ENCODE measurements at places on chromosomes 16 and 17. TPM values are rescaled to one million over a fixed set of nuclear protein-coding genes. Genes with fewer than 3 reads are reported as not detected.
A peak's percentile ranks its signal among the peaks of the same experiment; 100 is the strongest.

- no peaks in the 10 kb centered on the region for H3K36me3 ChIP-seq
- no peak overlapping the region for H3K27ac ChIP-seq
- H3K4me3 ChIP-seq: no peak overlapping the region
- DNase-seq: no peak
- no peaks in the 10 kb centered on the region for H3K27me3 ChIP-seq
Observed at GRCh38 chr17:64016231-64016784, 4.1 kb downstream of the ICAM2 start.

GRCh38 chr17:5282642-5283217 lies 646 bp downstream of the RABEP1 start:
- no peaks in the 10 kb centered on the region for H3K4me1 ChIP-seq
- H3K27ac ChIP-seq: no peak overlapping the region
- H3K36me3 ChIP-seq: no peaks in the 10 kb centered on the region

- H3K27me3 ChIP-seq: no peaks in the 10 kb centered on the region
- H3K4me1 ChIP-seq: peaks cover 37% of the 10 kb centered on the region
- H3K27ac ChIP-seq: peak overlapping the region; percentile 67
- H3K4me3 ChIP-seq: no peak overlapping the region
Observed at GRCh38 chr17:72514321-72514861, 393.6 kb downstream of the SOX9 start.

DNA sequence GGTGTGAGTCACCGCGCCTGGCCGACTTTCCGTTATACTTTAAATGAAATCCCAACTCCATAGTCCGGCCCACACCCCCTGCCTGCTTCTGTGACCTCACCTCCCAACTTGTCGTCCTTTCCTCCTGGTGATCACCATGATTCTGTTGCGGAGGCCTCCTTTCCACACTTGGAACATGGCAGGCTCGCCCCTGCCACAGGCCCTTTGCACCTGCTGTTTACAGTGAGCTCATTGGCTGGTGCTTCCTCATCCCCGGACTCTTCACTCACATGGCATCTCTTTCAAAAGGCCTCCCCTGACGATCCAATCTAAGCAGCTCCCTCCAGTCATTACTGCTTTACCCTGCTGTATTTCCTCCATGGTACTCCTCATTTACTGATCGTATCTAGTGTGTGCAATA lies 64.6 kb downstream of the RAP1GAP2 start:
- H3K4me1 ChIP-seq: peaks cover 17% of the 10 kb centered on the region
- H3K36me3 ChIP-seq: no peaks in the 10 kb centered on the region
- H3K27me3 ChIP-seq: no peaks in the 10 kb centered on the region
- no peak for DNase-seq

DNA sequence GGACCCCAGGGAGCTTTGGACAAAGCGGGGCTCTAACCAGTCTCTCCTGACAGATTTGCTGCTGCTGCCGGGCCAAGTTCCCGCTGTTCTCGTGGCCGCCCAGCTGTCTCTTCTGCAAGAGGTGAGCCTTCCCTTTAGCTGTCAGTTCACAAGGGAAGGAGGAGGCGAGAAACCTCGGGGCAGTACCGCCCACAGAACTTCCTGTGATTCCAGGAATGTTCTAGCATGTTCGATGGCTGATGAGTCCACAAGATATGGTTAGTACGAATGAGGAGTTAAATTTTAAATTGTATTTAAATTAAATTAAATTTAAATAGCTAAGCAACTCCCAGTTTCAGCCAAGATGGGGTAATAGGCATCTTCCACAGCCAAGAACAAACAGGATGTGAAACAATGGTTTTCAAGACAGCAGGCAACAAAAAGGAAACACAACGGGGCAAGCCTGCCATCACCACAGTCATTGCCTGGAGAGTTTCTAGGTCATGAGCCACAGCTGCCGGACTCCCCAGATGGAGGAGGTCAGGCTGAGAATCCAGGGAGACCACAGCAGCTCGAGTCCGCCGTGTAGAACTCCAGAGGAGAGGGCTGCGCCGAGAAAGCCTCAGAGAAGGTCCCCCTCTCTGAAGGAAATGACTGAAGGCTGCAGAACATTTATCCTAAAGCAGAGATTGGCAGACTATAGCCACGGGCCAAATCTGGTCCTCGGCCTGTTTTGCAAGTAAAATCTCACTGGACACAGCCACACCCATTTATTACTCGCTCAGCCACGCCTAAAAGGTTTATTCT lies 9.5 kb upstream of the TCF25 start:
- DNase-seq: peak; percentile 44
- peak overlapping the region; percentile 62 for H3K27ac ChIP-seq
- peaks cover 4% of the 10 kb centered on the region for H3K36me3 ChIP-seq
- H3K4me3 ChIP-seq: no peak overlapping the region
- peaks cover 3% of the 10 kb centered on the region for H3K4me1 ChIP-seq
- no peaks in the 10 kb centered on the region for H3K27me3 ChIP-seq

DNA sequence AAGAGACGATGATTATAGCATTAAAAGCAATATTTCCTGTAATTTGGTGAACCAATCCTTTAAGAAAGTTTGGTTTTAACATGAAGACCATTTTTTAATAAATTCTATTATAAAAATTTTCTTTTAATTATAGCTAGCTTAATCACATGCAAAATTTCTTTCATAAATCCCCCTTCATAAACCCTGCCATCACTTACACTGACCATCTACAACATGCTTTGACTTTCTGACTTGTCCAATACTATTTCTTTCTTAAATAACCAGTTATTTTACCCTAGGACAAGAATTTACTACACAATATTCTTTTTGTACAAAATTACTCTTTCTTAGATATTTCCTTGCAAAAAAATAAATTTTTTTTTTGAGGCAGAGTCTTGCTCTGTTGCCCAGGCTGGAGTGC lies 1334.8 kb downstream of the CDH11 start:
- H3K4me3 ChIP-seq: no peak overlapping the region
- no peak for DNase-seq
- H3K4me1 ChIP-seq: no peaks in the 10 kb centered on the region
- H3K27ac ChIP-seq: no peak overlapping the region
- H3K27me3 ChIP-seq: no peaks in the 10 kb centered on the region
- no peaks in the 10 kb centered on the region for H3K36me3 ChIP-seq

DNA sequence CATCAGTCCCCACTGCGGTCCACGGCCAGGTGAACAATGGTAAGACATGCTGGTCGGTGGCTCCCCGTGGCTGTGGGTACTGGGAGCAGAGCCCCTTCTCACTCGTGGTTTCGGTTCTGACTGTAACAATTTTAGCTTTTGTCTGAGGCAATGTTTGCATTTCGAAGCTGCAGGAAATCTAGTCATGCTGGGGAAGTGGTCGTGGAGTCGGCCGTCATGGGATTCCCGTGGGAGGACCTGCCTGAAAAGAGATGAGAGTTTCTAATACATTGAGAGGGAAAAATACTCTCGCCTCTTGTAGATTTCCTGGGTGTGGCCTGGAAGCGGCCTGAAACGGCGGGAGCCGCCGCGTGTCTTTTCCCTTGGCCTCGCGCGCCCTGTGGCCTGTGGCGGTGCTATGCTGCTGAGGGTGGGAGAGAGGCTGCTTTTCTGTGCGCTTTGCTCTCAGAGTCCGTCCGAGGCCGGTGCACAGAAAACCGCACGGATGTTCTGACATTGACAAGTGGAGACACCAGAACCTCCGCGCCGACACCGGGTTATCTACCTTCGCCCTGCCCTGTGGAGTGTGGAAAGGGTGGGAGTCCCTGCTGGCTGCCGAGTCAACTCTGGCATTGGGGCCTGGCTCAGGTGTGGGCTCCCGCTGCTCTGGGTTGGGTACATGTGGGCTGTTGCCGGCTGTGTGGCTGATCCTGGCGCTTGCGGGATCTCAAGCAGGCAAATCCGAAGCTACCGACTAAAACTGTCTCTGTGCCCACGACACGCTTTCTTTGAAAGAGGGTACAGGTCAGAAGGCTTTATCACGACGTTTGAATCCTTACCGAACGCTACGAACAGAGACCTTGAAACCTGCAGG lies 60.8 kb downstream of the WDR45B start:
- no peaks in the 10 kb centered on the region for H3K27me3 ChIP-seq
- no peak for DNase-seq
- peak overlapping the region; percentile 30 for H3K27ac ChIP-seq
- H3K36me3 ChIP-seq: peaks cover 9% of the 10 kb centered on the region

DNA sequence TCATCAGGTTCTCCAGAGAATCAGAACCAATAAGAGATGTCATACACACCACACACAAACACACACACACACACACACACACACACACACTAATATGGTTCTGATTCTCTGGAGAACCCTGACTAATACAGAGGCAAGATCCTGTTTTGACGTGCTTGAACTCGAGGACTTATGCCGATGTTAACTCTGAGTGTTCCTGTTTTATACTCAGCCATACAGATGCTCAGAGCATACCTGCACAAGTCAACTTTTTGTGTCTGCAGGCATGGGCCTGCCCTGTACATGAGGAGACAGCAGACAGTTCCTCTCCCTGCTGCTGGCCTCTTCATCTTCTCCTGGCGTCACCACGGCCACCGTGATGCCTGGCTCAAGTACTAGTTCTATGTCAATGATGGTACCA lies 635.9 kb downstream of the WWOX start:
- peaks cover 9% of the 10 kb centered on the region for H3K4me1 ChIP-seq
- no peak overlapping the region for H3K4me3 ChIP-seq
- DNase-seq: no peak

DNA sequence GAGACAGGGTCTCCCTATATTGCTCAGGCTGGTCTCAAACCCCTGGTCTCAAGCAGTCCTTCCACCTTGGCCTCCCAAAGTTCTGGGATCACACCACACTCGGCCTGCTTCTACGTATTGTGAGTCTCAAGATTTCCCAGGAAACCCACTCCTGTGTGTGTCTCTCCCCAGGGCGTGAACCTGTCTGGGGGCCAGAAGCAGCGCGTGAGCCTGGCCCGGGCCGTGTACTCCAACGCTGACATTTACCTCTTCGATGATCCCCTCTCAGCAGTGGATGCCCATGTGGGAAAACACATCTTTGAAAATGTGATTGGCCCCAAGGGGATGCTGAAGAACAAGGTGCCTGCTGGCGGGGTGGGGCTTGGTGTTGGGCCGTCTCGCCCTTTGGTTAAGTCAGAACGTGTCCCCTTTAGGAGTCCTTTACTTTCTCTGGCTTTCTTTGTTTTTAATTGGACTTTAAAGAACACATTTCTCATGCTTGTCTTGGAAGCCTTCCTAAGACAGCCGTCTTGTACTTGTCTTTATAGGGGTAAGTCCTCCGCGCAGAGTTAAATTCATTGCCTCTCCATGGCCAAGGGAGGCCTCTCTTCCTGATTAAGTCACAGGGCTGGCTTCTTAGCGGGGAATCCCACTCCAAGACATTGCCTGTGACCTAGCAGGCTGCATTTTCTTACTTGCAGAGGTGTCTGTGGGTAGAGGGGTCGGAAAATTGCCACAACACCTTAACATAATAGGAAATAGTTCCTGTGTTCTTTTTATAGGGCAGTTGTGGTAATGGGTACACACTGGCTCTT lies 136.4 kb downstream of the ABCC6 start:
- no peak overlapping the region for H3K27ac ChIP-seq
- peaks cover 6% of the 10 kb centered on the region for H3K36me3 ChIP-seq
- H3K27me3 ChIP-seq: no peaks in the 10 kb centered on the region
- no peak for DNase-seq

GRCh38 chr16:17360693-17361122 lies 110.1 kb downstream of the XYLT1 start:
- no peak overlapping the region for H3K27ac ChIP-seq
- H3K36me3 ChIP-seq: no peaks in the 10 kb centered on the region
- no peaks in the 10 kb centered on the region for H3K4me1 ChIP-seq
- no peaks in the 10 kb centered on the region for H3K27me3 ChIP-seq

- no peaks in the 10 kb centered on the region for H3K27me3 ChIP-seq
- peak; percentile 42 for DNase-seq
- H3K4me1 ChIP-seq: no peaks in the 10 kb centered on the region
- H3K27ac ChIP-seq: no peak overlapping the region
- H3K4me3 ChIP-seq: no peak overlapping the region
Observed at GRCh38 chr17:17363638-17364337, 60.6 kb downstream of the NT5M start.

CSH2 gene
- not detected for total RNA-seq
